Left colon (tissue), 2 donors: ENCODE measurements at places on chromosomes 2 and 18. TPM values are rescaled to one million over a fixed set of nuclear protein-coding genes. Genes with fewer than 3 reads are reported as not detected.

The KRTCAP3 gene
- total RNA-seq, result 90.0 TPM

The SANBR gene
- 11.4 TPM for total RNA-seq

GRCh38 chr2:188986839-188987238 is 12.7 kb downstream of the COL3A1 start:
- DNase-seq, result no peak

DNA sequence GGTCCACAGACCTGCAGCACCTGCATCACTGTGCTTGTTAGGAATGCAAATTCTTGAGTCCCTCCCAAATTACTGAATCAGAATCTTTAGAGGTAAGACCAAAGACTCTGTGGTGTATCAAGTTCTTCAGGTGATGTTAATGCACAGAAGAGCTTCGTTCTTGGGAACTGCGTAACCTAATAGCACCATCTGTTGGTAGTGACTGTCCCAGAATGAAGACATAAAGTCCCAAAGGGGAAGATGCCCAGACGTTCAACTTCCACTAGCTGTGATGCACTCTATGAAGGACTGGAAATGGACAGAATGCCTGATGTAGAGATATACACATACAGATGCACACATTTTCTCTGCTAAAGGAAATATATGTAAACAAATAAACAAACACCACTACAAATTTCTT is 576.0 kb downstream of the LRP1B start:
- DNase-seq, result no peak

GRCh38 chr2:31909661-31910060 is 101.1 kb downstream of the MEMO1 start:
- DNase-seq, result no peak

DNA sequence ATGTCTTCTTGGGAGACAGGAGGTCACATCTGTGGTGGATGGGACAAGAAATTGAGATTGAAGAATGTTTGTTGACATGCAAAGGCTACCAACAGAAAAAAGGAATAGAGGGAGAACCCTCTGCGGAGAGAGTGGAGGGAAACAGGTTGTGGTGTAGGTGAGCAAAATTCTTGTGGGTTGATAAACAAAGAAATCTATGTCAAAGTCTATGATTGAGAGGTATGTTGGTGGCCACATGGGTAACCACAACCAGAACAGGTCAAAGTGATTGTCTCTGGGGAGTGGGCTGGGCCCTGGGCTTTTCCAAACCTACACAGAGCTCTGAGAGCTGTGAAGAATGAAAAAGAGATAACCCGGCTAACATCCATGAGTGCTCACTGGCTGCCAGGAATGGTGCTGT is 62.8 kb upstream of the NCK2 start:
- DNase-seq, result no peak

GRCh38 chr2:62597323-62597722 is 91.3 kb upstream of the TMEM17 start:
- DNase-seq, result no peak

DNA sequence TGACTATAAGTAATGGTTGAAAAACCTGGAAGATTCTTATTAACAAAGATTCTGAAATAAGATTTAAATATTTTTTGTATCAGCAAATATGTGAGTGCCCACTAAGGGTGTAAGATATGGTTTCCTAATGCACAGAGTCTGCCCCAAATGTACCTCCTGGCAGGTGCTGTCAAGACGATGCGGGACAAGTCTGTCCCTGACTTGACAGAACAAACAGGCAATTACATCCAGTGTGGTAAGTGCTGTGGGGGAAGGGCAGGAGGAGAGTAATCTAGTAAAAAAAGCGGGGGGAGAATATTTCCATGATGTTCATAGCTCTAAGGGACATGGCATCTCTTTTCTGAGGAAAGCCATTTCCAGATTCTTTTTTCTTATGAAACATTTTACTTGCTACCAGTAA is 127.5 kb downstream of the COL4A4 start:
- DNase-seq, result no peak

DNA sequence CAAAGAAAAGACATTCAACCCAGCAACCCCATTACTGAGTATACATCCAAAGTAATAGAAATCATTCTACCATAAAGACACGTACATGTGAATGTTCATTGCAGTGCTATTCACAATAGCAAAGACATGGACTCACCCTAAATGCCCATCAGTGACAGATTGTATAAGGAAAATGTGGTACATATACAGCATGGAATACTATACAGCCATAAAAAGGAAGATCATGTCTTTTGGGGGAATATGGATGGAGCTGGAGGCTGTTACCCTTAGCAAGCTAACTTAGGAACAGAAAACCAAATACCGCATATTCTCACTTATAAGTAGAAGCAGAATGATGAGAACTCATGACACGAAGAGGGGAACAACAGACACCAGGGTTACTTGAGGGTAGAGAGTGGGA is 145.9 kb downstream of the GULP1 start:
- no peak for DNase-seq
